ENCODE measurements at places on chromosomes 6 and 20.

GRCh38 chr20:50259705-50260478 is 69.3 kb downstream of the CEBPB start:
- DNase-seq: no peak

- DNase-seq: no peak
Measured at GRCh38 chr6:135319819-135320218, 138.7 kb downstream of the MYB start.

DNA sequence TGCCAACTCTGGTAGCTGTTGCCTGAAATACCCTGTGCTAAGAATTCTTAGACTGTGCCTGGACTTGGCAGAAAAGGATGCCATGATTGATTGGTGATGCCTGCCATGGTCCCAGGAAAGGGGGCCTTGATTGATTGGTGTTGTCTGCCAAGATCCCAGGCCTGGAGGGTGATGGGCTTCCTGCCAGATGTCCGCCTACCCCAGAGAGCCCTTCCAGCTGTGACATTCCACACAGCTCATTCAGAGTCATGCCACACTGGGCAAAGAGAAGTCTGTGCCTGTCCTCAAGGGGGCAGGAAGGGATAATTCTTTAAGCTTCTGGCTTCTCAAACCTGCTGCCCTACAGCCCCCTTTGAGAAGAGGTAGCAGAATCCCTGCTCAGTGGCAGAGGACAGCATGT is 24.6 kb downstream of the RIMS4 start:
- DNase-seq: no peak

DNA sequence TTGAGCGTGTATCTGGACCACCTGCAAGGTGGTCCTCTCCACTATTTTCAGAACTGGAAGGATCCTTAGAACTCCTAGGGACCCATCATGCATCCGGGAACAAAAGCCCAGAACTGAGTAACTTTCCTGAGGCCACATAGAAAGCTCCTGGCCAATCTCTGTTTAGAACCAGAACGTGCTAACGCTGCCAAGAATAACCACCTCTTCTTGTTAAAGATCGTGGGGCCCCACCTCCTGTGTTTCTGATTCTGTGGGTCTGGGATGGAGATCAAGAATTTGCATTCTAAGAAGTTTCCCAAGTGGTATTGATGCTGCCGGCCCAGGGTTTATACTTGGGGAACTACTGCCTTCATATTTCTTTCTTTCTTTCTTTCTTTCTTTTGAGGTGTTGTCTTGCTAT is 13.3 kb downstream of the CD40 start:
- no peak for DNase-seq

- DNase-seq: no peak
Measured at GRCh38 chr6:136510782-136511181, 39.4 kb downstream of the MAP7 start.

- DNase-seq: no peak
Measured at GRCh38 chr6:100217225-100218012, 223.4 kb upstream of the MCHR2 start.

- no peak for DNase-seq
Measured at GRCh38 chr20:1214838-1215261, 11.0 kb upstream of the RAD21L1 start.

- DNase-seq: no peak
Measured at GRCh38 chr6:92147246-92147645, 1272.1 kb downstream of the EPHA7 start.

DNA sequence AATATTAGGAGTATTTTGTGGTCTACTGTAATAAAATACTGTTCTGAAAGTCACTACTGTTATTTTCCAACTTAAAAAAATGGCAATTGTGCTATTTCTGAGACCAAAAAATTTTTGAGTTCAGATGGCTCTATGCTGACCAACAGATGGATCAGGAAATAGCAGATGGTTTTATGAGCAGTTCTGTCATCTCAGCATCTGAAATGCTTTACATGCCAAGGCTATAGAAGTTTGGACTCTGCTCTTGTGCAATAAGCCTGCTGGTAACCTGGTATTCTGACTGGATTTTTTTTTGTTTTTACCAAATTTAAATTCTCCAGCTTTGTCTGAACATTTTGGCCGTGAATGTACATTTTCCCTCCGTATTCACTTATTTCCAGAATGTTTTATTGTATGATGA is 1127.5 kb downstream of the GRIK2 start:
- no peak for DNase-seq

DNA sequence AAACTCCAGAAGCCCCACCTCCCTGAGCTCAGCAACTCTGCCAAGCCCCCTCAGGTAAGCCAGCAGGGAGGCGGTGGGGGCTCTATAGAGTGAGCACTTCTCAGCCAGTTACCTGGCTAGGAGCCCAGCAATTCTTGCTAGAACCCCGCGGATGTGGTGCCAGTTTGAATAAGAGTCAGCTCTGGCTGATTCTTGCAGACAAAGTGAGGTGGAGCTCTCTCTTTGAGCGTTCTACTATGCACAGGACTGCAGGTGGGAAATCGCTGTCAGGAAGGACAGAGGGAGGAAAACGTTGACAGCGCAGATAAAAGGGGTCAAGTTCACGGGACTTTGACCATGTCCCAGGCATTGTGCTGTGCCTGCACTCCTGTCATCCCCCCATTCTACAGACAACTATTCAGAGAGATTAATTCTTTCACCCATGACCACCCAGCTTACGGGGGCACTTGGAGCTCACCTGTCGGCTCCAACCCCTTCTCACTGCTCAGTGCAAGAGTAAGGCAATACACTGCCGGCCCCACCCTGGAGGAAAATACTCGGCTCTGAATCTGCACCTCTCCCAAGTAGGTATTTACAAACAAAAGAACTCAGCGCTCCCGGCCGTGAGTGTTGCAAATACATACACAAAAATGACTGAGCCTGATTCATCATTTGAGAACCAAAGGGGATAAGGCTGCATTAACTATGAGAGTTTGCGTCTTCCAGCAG is 92.9 kb downstream of the ANKRD60 start:
- no peak for DNase-seq

DNA sequence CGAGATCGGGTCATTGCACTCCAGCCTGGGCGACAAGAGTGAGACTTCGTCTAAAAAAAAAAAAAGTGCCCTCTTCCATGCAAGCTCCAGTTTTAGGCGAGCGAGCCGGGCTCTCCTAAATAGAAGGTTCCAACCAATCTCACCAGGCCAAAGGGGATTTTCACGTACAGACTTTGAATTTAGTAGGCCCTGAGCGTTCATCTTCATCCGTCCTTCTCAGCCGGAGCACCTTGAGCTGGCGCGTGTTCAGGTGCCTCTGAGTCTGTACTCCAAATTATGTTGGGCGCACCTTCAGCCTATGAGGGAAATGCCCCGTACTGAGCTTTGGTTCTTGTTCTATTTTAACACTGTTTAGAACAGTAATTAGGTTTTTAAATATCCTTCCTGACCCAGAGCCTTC is 817 bp upstream of the TAP2 start:
- no peak for DNase-seq

GRCh38 chr6:81748994-81749393 is 3.5 kb downstream of the TENT5A start:
- DNase-seq: no peak

- DNase-seq: no peak
Measured at GRCh38 chr6:166584155-166584554, 2.3 kb downstream of the RAMACL start.

DNA sequence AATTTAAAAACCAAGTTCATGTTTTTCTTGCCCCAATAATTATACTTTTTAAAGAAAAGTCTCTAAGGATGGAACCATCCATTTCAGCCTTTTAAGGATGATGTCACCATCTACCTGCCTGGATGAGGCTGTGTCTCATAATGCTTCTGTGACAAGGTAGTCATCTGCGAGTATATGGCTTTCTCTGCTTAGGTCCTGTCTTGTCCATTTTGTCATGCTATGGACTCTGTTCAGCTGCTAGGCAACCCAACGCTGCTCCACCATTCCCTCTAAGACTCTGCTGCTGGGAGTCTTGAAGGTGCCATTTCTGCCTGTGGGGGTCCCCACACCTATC is 459.8 kb upstream of the RUNX2 start:
- DNase-seq: no peak

GRCh38 chr6:91045161-91045560 is 458.3 kb upstream of the MAP3K7 start:
- DNase-seq: no peak

DNA sequence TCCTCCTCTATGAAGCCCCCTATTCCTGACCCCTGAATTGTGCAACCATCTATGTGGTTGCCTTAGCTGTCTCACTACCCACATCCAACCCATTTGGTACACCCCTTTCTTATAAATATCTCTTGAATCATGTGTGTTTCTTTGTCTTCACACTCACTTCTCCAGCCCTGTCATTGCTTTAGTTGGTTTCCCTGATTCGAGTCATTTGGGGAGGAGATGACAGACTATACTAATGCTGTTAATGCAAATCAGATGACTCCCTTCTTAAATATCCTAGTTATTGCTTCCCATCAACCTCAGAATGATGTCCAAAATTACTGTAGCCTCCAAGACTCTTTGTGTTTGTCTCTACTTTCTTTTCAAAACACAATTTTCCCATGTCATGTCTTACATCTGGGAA is 23.0 kb downstream of the SLC35D3 start:
- DNase-seq: no peak

DNA sequence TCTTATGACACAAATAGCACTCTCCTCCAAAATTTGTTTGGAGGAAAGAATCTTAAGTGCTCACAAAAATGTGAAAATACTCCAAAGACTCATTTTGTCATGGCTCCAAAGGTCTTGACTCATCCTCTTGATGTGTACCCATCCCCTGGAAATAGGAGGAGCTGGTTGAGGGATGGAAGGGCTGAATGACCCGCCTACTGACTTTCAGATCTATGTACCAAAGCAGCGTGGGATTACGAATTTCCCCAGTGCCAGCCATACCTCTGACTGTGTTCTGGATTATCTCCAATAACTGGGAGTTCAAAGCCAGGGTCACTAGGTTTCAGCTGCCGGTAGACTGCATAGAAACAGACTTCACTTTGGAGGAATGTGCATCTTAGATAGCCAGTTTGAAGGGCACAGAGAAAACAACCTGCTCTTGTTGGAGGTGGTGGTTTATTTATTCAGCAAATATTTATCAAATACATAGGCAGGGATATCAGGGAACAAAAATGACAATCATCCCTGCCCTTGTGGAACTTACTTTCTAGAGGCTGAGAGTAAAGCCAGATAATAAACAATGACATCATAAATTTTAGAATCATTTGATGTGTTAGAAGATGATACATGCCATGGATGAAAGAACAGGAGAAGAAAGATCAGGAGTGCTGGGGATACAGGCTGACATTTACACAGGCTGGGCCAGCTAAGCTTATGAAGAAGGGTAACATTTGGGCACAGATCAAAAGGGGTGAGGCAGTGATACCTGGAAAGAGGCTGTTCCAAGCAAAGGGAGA is 246.6 kb downstream of the TBXT start:
- no peak for DNase-seq

GRCh38 chr6:41043151-41043550 is 884 bp downstream of the TSPO2 start:
- no peak for DNase-seq

- DNase-seq: peak; percentile 88
Measured at GRCh38 chr20:32484958-32485769, 100.0 kb downstream of the NOL4L start.

DNA sequence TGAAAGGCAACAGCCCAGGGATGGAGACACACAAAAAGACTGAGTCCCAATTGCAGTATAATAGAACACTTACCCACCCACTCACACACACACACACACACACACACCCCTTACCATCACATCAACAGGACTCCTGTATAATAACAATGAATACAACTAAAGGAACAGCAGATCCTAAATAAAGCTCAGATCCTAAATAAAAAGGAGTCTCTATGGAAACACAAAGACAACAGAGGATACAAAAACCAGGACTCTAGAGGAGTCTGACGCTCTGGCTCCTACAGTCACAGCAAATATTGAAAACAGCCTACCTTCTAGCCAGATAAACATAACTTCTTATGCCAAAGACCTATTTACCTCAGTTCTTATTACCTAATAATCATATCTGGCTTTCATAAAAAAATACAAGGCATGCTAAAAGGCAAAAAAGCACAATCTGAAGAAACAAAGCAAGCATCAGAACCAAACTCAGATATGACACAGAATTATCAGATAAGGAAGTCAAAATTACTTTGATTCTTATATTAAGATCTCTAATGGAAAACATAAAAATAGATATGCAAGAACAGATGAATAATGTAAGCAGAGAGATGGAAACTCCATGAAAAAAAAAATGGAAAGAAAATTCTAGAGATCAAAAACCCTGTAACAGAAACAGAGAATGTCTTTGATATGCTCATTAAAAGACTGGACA is 134.9 kb downstream of the MMUT start:
- DNase-seq: no peak

DNA sequence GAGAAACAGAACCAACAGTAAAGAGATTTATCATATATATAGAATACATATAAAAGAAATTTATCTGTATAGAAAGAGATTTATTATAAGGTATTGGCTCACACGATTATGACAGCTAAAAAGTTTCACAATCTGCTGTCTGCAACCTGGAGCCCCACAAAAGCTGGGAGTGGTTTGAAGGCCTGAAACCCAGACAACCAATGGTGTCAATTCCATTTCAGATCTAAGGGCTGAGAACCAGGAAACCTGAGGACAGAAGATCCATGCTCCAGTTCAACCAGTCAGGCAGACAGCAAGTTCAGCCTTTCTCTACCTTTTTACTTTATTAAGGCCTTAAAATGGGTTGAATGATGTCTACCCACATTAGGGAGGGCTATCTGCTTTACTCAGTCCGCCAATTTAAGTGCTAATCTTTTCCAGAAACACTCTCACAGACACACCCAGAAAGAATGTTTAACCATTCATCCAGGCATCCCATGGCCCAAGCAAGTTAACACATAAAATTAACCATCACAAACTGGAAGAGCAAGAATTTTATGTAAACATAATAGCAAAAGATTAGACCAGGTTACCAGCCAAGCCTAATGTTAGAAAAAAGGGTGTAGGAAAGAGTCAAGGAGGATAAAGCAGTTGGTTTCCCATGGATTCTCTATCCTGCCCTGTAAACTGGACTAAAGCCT is 170.9 kb downstream of the FUT9 start:
- DNase-seq: no peak

GRCh38 chr20:38165966-38166702 is 1.1 kb upstream of the TGM2 start:
- no peak for DNase-seq

- DNase-seq: no peak
Measured at GRCh38 chr6:107340881-107341280, 118.5 kb downstream of the PDSS2 start.

- no peak for DNase-seq
Measured at GRCh38 chr20:61564628-61565027, 312.6 kb downstream of the CDH4 start.

- DNase-seq: no peak
Measured at GRCh38 chr6:35392773-35393672, 50.7 kb downstream of the PPARD start.

- no peak for DNase-seq
Measured at GRCh38 chr20:34705397-34706301, 1.5 kb downstream of the TP53INP2 start.

DNA sequence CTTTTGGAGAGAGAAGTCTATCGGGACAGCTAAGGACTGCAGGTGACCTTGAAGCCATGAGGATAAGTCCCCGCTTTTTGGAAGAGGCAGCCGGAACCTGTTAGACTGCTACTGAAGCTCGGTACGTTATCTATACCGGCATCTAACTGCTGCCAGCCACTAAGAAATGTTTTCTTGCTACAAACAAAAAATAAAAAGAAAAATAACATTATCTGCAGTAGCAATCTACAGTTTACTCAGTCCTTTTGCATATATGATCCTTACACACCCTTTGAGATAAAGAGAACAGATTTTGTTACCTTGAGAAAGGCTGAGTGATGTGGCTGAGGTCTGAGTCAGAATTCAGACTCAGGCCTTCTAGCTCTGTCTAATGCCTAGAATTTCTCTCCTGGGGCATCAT is 314.6 kb downstream of the CDH26 start:
- DNase-seq: no peak

- DNase-seq: no peak
Measured at GRCh38 chr6:121187200-121187832, 147.0 kb downstream of the TBC1D32 start.
